Activated T-helper 2 cell treated with anti-CD3 and anti-CD28 coated beads, Interferon-gamma antibody, Interleukin-2, Interleukin-4, amounts not matched to agents 10 μg/mL and 5 μg/mL and 100 μg/mL, durations not matched to agents 14 hours and 24 hours and 36 hours (primary cell): ENCODE measurements at places on chromosomes 7 and 10.

DNA sequence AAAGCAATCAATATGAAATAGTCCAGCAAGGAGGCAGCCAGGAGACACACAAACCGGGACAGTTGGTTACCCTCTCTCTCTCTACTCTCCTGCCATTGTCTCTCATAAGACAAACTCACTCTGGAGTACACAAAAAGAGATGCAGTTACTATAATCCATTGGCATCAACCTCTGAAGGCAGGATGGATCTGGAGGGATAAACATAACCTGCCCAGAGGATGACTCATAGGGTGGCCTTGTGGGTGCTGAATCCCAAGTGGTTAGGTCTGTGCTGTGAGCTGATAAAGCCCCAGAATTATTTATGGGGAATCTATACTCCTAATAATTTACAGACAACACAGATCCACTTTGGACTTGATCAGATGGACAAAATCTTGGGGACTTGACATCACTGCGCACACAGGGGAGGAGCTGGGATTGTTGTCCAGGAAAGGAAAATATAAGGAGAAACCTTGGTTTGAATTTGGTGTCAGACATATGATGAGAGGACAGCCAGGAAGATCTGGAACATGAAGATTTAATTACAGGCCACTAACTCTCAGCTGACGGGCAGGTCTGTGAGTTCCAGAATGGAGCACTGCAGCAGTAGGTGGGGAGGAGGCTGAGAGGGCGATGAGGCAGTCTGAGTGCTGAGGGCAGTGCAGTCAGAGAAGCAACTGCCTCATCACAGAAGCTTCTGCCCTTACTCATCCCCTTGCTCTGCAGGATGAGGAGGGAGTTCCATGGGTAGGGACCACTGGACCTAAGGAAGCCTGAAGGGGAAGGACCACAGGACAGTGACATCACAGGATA is 113.9 kb upstream of the PRSS58 start:
- H3K4me1 ChIP-seq: no peaks in the 10 kb centered on the region
- peaks cover 28% of the 10 kb centered on the region for H3K27me3 ChIP-seq
- no peaks in the 10 kb centered on the region for H3K36me3 ChIP-seq
- DNase-seq: no peak
- no peak overlapping the region for H3K4me3 ChIP-seq
- H3K27ac ChIP-seq: no peak overlapping the region

DNA sequence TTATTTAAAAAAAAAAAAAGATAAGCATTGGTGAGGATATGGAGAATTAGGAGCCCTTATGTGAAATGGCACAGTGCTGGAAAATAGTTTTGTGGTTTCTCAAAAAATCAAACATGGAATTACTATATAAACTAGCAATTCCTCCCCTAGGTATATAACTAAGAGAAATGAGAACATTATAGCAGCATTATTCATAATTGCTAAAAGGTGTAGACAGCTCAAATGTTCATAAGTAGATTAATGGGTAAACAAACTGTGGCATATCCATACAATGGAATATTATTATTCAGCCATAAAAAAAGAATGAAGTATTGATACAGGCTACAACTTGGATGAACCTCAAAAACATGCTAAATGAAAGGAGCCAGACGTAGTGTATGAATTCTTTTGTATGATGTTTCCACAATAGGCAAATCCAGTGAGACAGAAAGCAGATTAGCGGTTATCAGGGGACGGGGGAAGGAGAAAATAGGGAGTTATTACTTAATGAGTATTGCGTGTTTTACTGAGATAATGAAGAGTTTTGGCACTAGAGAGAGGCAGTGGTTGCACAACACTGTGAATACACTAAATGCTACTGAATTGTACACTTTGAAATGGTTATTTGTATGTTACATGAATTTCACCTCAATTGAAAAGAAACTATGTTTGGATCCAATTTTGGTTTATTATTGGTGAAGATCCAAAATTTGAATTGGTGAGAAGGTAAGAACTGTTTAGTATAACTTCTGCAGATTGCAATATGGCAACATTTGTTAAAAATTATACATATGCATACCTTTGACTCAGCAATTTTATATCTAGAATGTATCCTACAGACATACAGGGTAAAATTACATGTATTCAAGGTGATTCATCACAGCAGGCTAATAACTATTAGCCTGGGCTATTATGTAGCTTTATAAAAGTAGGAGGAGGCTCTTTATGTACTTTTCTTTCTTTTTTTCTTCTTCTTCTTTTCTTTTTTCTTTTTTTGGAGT is 69.7 kb downstream of the VCL start:
- H3K4me3 ChIP-seq: no peak overlapping the region
- no peak for DNase-seq
- peaks cover 9% of the 10 kb centered on the region for H3K4me1 ChIP-seq
- no peaks in the 10 kb centered on the region for H3K27me3 ChIP-seq
- H3K36me3 ChIP-seq: peaks cover 42% of the 10 kb centered on the region

GRCh38 chr7:45882465-45882810 is 5.8 kb upstream of the IGFBP1 start:
- DNase-seq: no peak
- H3K27ac ChIP-seq: no peak overlapping the region
- H3K36me3 ChIP-seq: no peaks in the 10 kb centered on the region
- H3K27me3 ChIP-seq: peaks cover 12% of the 10 kb centered on the region

GRCh38 chr10:86186633-86187032 is 180.0 kb downstream of the GRID1 start:
- peaks cover 8% of the 10 kb centered on the region for H3K4me1 ChIP-seq
- H3K4me3 ChIP-seq: no peak overlapping the region
- no peaks in the 10 kb centered on the region for H3K36me3 ChIP-seq

GRCh38 chr10:30752481-30752881 is 122.9 kb upstream of the LYZL2 start:
- H3K4me3 ChIP-seq: no peak overlapping the region
- H3K4me1 ChIP-seq: peaks cover 50% of the 10 kb centered on the region

- H3K27ac ChIP-seq: no peak overlapping the region
- no peak for DNase-seq
- no peaks in the 10 kb centered on the region for H3K4me1 ChIP-seq
Observed at GRCh38 chr10:94194256-94194655, 168.5 kb downstream of the NOC3L start.

DNA sequence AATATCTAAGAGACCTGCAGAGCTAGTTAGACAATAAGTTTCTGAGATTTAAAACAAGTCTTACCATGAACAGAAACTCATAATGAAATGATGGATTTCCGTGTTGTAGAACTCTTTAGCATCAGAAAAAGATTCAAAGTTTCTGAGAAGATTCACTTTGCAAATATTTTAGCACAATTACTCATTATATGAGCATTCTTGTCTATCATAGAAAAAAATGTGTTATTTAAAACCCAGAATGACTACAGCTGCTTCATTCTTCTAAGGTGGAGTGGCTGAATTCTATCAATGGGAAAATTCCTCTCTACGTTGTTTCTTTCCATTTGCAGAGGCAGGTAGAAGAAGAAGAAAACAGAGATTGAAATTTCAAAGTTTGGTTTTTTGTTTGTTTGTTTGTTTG is 21.0 kb upstream of the RALA start:
- no peak overlapping the region for H3K4me3 ChIP-seq
- no peak for DNase-seq
- H3K4me1 ChIP-seq: peaks cover 21% of the 10 kb centered on the region
- no peaks in the 10 kb centered on the region for H3K36me3 ChIP-seq
- peaks cover 11% of the 10 kb centered on the region for H3K27me3 ChIP-seq
- no peak overlapping the region for H3K27ac ChIP-seq

DNA sequence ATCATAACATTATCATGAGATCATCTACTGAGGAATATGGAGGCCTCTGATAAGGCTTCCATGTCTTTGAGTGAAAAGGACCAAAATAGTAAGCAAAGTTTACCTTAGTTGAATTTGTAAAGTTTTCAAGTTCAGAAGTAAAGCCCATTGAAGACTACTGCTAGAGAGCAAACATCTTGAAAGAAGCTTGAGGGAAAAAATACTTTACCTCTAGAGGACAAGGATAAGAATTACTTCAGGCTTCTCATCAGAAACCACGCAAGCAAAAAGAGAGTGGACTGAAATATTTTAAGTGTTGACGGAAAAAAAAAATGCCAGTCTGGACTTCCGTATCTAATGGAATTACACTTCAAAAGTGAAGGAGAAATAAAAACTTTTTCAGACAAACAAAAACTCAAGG is 114.3 kb downstream of the MPP7 start:
- no peak for DNase-seq
- H3K27ac ChIP-seq: no peak overlapping the region
- no peaks in the 10 kb centered on the region for H3K36me3 ChIP-seq
- no peak overlapping the region for H3K4me3 ChIP-seq
- peaks cover 6% of the 10 kb centered on the region for H3K27me3 ChIP-seq

DNA sequence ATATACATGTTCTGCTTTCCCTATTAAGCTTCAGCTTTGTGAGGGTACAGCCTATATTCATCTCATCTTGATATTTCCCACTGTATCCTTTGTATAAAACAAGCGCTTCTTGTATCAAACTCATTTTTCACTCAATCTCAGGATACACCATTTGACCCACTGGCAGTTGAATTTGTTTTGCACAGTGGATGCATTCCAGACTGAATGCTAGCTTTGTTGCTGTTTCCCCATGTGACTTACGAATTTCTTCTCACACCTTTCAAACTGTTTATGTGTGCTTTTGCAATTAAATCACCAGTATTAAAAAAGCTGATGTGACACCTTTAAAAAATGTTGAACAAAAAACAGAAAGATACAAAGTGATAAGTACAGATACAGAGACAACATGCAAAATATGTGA is 180.9 kb downstream of the ZNF438 start:
- H3K36me3 ChIP-seq: peaks cover 9% of the 10 kb centered on the region
- H3K4me1 ChIP-seq: peaks cover 6% of the 10 kb centered on the region
- H3K27me3 ChIP-seq: no peaks in the 10 kb centered on the region
- no peak for DNase-seq
- H3K27ac ChIP-seq: no peak overlapping the region

DNA sequence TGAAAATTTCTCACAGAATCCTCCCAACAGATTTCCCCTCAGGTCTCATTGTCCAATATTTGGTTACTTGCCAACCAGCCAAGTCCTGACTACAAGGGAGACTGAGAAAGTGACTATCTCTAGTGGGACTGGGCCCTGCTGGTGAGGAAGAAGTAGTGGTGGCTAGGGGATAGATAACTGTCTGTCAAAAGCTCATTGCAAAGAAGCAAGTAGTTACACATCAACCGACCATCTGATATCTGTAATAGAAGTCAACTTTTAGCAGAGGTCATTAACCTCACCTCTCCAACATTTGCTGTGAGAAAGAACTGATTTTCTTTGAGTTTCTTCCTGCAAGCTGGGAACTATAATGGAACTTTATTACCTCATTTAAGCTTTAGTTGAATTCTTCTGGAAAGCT is 15.2 kb downstream of the STAMBPL1 start:
- H3K27ac ChIP-seq: peak overlapping the region; percentile 50
- H3K36me3 ChIP-seq: peaks cover 52% of the 10 kb centered on the region
- DNase-seq: no peak
- no peaks in the 10 kb centered on the region for H3K27me3 ChIP-seq
- H3K4me3 ChIP-seq: no peak overlapping the region
- H3K4me1 ChIP-seq: peaks cover 77% of the 10 kb centered on the region

DNA sequence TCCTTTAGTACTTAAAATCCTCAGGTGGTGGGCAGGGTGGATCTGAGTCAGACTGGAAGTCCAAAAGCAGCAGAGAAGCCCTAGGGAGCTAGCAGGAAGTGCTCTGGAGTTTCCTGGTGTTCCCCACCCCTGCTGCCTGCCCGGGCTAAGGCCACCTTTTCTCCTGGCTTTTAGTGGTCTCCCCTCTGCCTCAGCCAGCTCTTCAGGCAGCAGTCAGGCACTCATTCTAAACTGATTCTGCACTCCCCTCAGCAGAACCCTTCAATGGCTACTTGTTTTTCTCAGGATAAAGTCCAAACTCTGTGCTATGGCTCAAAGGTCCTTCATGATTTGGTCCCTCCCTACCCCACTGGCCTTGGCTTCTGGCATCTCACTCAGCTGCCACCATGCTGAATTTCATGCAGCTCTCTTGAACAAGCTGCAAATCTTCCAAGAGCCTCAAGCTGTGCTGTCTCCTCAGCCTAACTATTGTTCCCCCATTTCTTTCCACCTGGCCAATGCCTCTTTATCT is 28.9 kb upstream of the DNMBP start:
- no peaks in the 10 kb centered on the region for H3K36me3 ChIP-seq
- DNase-seq: no peak
- peaks cover 9% of the 10 kb centered on the region for H3K27me3 ChIP-seq
- H3K4me1 ChIP-seq: no peaks in the 10 kb centered on the region
- H3K27ac ChIP-seq: no peak overlapping the region

DNA sequence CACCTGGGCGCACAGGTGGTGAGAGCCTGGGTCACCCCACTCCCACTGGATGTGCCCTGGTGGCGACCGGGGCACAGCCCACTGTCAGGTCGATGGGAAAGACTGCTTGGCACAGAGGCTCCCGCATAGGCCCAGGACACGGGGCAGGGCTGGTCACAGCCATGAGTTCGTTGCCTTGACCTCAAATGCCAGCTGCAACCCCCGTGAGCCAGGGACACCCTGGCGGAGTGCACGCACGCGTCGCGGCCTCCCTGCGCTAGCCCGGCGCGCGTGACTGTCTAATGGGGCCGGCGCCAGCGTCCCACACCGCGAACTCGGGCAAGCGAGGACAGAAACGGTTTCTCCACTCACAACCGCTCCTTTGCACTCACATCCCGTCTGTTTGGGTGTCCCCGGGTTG is 267.4 kb downstream of the USP6NL start:
- no peak for DNase-seq
- H3K27ac ChIP-seq: no peak overlapping the region
- no peaks in the 10 kb centered on the region for H3K36me3 ChIP-seq
- no peaks in the 10 kb centered on the region for H3K4me1 ChIP-seq

- H3K4me3 ChIP-seq: peak overlapping the region; percentile 39
- H3K27ac ChIP-seq: no peak overlapping the region
- peaks cover 7% of the 10 kb centered on the region for H3K27me3 ChIP-seq
- DNase-seq: no peak
- H3K4me1 ChIP-seq: no peaks in the 10 kb centered on the region
- H3K36me3 ChIP-seq: no peaks in the 10 kb centered on the region
Observed at GRCh38 chr10:49761201-49761788, 828 bp downstream of the OGDHL start.

DNA sequence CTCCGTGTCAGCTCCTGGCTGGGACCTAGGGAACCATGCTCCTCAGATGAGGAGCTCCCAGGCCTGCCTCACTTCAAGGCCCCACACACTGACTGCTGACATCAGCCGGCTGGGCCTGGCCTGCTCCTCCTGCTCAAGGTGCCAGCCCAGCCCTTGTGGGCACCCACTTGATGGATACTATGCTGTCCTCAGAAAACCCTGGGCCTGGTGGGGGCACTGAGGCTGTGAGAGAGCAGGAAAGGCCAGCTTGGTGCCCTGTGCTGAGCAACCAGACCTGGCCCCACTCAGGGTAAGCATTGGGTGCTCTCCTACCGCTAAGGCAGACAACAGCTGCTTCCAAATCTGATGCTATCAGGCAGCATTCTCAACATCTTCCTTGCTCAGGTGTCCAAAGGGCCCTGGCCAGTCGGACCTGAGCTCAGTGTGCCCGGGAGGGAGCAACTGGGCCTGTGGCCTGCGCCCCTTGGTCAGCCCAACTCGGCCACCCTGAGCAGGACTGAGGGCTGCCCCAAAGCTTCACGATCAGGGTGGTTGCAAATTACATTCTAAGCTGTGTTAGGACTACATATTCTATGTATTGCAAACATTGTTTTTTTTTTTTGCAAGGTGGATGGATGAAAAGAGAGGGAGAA is 21.9 kb upstream of the ANTXRL start:
- DNase-seq: no peak
- peaks cover 9% of the 10 kb centered on the region for H3K4me1 ChIP-seq
- no peak overlapping the region for H3K4me3 ChIP-seq
- peak overlapping the region; percentile 5 for H3K27ac ChIP-seq
- no peaks in the 10 kb centered on the region for H3K27me3 ChIP-seq

- H3K27me3 ChIP-seq: no peaks in the 10 kb centered on the region
- peak; percentile 46 for DNase-seq
- H3K4me3 ChIP-seq: peak within 1 kb of the TSS; percentile 96
- H3K4me1 ChIP-seq: peaks cover 60% of the 10 kb centered on the region
- H3K36me3 ChIP-seq: peaks cover 24% of the 10 kb centered on the region
Observed at GRCh38 chr7:150450491-150451001, at the start of gene GIMAP8. Gene GIMAP8 (plus strand): TSS chr7:150450630. CDS start chr7:150466699, 16,069 bp downstream.
